ENCODE measurements at places on chromosomes 16 and 17.
A peak's percentile ranks its signal among the peaks of the same experiment; 100 is the strongest.

GRCh38 chr16:66616592-66616991 is 12.1 kb downstream of the CMTM3 start:
- no peak for DNase-seq

GRCh38 chr17:14616528-14616927 is 315.6 kb downstream of the HS3ST3B1 start:
- no peak for DNase-seq

GRCh38 chr16:88864099-88864498 is 2.4 kb downstream of the PABPN1L start:
- no peak for DNase-seq

- DNase-seq: no peak
Observed at GRCh38 chr16:65515193-65515592, 393.3 kb upstream of the CDH11 start.

GRCh38 chr17:5234645-5235576 is at the start of gene SCIMP:
TSS of gene SCIMP (minus strand) at chr17:5234860. CDS start at chr17:5234755, 105 bp downstream.
- no peak for DNase-seq

- DNase-seq: peak; percentile 61
Observed at GRCh38 chr16:11783319-11784037, 13.6 kb downstream of the ZC3H7A start.
